Fibroblast of lung (primary cell): ENCODE measurements at places on chromosomes 13 and 19. TPM values are rescaled to one million over a fixed set of nuclear protein-coding genes. Genes with fewer than 3 reads are reported as not detected.

DNA sequence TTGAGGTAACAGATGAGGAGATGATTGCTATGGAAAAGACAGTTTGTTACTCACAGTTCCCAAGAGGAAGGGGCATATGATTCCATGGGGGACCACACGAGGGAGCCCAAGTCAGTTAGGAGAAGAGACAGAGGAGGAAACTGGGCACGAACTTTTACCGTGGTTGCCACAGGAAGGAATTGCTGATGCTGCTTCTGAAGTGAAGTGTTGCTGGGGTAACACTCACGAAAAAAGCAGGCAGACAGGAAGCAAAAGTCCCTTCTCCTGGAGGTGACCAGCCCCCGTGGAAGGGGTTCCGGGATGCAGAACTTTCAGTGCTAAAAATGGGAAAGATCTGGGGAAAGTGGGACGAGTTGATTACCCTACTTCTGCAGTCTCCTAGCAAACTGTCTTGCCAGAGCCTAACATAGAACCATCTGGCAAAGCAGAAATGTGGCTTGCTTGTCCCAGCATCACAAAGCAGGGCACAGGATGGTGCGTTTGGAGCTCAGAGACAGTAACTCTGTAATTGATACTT is 35.4 kb upstream of the MAP3K10 start:
- DNase-seq, result peak; percentile 20

DNA sequence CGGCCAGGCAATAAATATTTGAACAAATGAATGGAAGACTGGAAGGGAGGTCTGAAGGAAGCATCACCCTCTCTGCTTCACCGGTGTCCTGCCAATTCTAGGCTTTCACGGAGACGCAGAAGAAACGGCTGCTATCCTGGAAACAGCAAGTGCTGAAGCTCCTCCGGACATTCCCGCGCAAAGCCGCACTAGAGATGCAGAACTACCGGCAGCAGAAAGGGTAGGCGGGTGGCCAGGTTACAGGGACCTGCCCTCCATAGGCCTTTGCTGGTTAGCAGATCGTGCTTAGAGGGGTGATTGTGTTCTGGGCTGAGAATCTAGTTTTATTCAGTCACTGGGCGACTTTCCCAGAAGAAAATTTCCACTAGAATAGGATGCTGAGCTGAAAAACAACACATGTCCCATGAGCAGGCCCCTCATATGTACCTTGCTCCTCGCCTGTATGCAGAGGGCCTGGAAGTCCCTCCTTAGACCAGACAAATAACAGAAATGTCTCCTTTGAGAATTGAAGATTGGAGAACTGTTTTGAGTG is 11.0 kb downstream of the PAF1 start:
- no peak for DNase-seq

- no peak for DNase-seq
Observed at GRCh38 chr19:18406749-18407148, 9.3 kb upstream of the LRRC25 start.

- peak; percentile 37 for DNase-seq
Observed at GRCh38 chr13:74778946-74779345, 644.7 kb upstream of the KLF12 start.

Gene SOX1
- not detected in 2 replicates for polyA plus RNA-seq

Gene TNFSF13B
- polyA plus RNA-seq, result 1.5 and 1.8 TPM in 2 replicates

Gene LAIR2
- polyA plus RNA-seq, result not detected in 2 replicates

Gene ADAMTSL5
- polyA plus RNA-seq, result 4.3 and 4.7 TPM in 2 replicates
